ENCODE measurements at places on chromosomes 6 and 20.

DNA sequence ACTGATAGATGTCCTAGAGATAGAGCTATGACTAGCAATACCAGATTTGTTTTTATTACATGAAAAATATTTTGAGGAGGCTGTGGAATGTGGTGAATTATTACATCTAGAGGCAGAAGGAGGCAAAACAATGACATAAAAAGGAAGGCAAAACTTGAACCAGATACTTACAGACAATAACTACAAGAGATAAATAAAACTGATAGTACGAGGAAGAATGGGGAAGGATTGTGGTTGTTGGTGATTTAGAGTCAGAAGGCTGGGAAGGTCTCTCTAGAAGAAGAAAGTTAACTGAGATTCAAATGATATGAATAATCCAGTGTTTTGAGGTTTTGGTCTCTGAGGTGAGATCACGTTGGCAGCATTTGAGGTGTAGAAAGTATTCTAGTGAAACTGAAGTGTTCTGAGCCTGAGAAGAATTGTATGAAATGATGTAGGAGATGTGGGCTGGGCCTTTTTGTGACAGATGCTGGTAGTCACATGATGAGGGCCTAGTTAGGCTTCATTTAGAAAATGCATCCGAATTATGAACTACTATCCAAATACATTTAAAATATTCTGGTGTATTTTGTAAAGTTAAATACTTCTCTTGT lies 589.1 kb downstream of the EYS start:
- DNase-seq, result no peak

- no peak for DNase-seq
Measured at GRCh38 chr20:45810191-45810970, 2.1 kb upstream of the UBE2C start.

DNA sequence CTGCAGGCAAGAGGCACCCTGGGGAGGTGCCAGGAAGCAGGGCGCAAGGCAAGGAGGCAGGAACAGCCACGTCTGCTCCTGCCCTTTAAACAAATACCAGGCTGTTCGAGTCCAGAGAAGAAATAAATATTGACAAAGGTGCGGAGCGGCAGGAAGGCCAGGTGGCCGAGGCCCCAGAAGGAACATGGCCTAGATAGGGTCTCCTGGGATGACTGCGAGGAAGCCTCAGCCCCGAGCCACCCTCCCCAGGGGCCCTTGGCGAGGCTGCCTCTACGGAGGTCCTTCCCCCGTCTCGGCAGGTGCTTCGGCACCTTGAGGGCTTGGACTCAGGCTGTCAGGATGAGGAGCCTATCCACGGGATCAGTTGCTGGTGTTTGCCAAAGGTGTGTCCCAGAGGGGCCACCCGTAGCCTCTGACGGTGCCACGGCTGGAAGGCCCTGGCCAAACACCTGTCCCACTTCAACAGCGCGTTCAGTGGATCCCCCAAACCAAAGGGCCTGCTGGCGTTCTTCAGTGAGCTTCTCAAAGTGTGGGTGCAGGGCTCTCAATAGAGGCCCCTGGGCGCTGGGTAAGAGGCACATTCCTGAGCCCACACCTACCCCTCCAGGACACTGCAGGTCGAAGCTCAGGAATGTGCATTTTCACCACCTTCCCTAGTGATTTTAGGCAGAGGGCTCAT lies 39.8 kb downstream of the SNX5 start:
- DNase-seq, result peak; percentile 39

DNA sequence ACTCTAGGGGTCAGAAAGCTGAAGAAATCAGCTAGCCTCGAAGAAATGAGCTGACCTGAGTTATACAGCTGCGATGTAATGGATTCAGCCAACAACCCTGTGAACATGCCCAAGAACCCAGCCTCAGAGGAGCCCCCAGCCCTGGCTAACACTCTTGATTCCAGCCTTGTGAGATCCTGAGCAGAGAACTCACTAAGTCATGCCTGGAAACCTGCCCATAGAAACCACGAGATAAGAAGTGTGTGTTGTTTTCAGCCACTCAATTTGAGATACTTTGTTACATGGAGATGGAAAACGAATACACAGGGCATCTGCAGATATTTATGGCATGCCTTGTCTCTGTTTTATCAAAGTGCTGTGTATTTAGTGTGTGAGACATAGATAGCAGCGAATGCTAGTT lies 265.2 kb downstream of the QKI start:
- no peak for DNase-seq

GRCh38 chr6:146598772-146599405 lies at the start of gene ADGB:
ADGB (plus strand) TSS chr6:146598972; CDS start chr6:146599041, 69 bp downstream.
- DNase-seq, result peak; percentile 89

GRCh38 chr20:40631119-40631631 lies 57.9 kb downstream of the MAFB start:
- DNase-seq, result peak; percentile 37

DNA sequence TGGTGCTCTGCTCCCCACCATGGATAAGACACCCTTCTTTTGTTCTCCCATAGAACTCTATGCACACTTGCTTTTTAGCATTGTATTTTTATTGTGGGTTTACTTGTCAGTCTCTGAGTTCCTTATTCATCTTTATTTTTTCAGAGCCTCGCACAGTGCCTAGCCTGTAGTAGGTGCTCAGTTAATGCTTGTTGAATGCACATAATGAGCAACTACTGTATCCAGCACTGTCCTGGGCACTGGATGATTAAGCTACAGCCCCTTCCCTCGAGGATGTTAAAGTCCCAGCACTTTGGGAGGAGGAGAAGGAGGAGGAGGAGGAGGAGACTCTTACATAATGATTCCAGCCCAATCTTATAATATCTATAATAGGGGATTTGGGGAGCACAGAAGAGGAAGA lies 16.8 kb downstream of the MMP24 start:
- DNase-seq, result no peak

- no peak for DNase-seq
Measured at GRCh38 chr6:37821446-37821845, 1.9 kb downstream of the ZFAND3 start.

GRCh38 chr20:41524980-41525613 lies 93.1 kb downstream of the CHD6 start:
- no peak for DNase-seq

GRCh38 chr6:53504512-53504911 lies 40.4 kb downstream of the GCLC start:
- DNase-seq, result no peak

- peak; percentile 60 for DNase-seq
Measured at GRCh38 chr6:3518356-3519190, 61.7 kb upstream of the SLC22A23 start.

GRCh38 chr20:51800872-51801121 lies 1.5 kb downstream of the SALL4 start:
- DNase-seq, result no peak

GRCh38 chr6:125170376-125170775 lies 16.8 kb downstream of the TPD52L1 start:
- no peak for DNase-seq

DNA sequence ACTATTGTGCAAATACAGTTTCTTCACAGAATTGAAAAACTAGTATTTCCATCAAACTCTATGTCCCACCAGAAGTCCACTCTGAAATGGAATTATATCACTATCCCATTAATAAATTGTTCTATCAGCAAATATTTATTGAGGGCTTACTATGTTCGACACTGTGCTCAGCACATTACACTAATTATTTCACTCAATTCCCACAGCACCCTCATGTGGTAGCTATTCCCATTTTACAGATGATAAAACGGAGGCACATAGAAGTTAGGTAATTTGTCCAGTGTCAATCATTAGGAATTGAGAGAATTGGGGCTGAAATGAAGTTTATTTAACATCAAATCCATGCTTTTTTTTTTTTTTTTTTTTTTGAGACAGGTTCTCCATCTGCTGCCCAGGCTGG lies 52.5 kb downstream of the MKKS start:
- no peak for DNase-seq

- no peak for DNase-seq
Measured at GRCh38 chr6:170376386-170377043, 70.0 kb downstream of the FAM120B start.

DNA sequence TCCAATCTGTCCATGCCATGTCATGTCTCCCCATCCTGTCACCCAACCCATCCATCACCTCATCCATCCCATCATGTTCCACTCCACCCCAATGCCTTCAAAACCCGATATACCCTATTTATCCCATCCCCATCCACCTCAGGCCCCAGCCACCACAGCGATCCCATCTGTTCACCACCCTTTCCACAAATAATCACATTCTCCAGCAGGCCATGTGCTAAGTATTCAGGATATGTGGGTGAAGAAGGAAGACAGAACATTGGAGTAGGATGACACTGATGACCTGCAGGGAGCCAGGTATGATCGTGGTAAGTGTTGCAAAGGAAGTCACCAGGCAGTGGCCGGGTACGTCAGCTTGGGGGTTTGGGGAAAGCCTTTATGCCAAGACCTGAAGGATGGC lies 48.8 kb downstream of the NPEPL1 start:
- DNase-seq, result no peak

GRCh38 chr6:100803264-100804045 lies 77.7 kb downstream of the ASCC3 start:
- DNase-seq, result no peak

DNA sequence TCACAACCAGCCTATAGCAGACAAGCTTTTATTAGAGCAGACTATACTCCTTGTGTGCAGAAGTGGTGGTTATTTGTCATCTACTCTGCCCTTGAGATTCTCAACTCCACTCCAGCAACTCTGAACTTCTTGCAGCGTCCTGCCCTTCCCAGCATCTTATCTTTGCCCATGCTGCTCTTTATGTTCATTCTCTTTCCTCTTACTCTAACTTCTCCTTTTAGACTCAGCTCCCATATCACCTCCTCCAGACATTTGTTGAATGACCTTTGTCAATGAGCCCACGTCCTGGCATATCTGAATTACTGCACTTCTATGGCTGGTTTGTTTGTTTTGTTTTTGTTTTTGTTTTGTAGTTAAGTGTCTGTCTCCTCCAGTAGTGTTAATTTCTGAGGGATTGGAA lies 81.2 kb downstream of the KCNQ5 start:
- no peak for DNase-seq

- no peak for DNase-seq
Measured at GRCh38 chr6:9554806-9555205, 860.1 kb downstream of the TFAP2A start.

- no peak for DNase-seq
Measured at GRCh38 chr6:44009425-44010321, 117.6 kb downstream of the MRPL14 start.

DNA sequence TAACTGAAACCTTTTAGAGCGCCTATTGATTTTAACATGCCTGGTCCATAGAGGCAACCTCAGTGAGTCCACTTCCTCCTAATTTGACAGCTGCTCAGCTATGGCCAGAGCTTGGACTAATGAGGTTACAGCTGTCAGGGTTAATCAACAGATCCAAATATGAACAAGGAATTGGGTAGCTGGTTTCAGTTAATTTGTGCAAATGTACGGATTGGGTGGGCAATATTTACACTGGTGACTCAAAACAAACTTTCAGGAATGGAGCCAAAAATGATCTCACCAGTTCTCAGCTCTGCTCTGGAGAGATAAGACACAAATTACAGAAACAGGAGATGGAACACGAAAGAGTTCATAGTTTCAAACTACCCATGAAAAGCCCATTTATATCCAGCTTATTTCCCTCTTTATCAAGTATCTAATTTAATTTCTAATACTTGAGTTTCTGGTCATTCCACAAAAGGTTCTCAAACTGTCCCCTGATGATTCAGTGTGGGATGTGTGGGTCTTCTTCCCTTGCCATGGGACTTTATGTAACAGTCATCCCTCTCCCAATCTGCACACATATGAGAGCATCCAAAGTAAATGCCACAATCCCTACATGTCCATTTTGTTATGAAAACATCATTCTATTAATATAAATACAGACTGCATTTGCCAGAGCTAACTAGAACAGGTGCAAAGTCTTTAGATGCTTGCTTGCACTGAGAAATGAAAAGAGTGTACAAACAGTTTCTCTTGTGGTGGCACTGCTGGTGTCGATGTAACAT lies 149.9 kb downstream of the RPS12 start:
- no peak for DNase-seq

DNA sequence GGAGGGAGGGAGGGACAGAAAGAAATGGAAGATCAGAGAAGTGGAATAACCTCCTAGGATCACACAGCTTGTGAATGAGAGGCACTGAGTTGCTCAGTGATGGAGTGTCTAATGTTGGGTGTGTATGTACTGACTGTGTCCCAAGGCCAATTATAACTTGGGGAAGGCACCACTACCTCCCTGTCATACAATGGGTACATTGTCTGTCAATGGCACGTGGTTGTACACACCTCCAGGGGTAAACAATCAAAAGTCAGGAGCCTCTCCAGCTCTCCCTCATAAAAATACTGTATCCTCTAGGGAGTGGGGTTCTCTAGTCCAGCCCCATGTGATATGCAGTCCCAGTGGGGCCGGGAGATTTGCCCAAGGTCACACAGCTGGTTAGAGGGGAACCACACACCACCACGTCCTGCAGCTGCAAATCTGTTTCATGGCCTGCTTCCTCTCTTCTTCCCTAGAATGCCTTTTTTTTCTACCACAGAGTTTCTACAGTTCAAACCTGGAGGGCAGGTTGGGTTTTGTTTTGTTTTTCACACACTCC lies 112.5 kb downstream of the SNX5 start:
- DNase-seq, result no peak

DNA sequence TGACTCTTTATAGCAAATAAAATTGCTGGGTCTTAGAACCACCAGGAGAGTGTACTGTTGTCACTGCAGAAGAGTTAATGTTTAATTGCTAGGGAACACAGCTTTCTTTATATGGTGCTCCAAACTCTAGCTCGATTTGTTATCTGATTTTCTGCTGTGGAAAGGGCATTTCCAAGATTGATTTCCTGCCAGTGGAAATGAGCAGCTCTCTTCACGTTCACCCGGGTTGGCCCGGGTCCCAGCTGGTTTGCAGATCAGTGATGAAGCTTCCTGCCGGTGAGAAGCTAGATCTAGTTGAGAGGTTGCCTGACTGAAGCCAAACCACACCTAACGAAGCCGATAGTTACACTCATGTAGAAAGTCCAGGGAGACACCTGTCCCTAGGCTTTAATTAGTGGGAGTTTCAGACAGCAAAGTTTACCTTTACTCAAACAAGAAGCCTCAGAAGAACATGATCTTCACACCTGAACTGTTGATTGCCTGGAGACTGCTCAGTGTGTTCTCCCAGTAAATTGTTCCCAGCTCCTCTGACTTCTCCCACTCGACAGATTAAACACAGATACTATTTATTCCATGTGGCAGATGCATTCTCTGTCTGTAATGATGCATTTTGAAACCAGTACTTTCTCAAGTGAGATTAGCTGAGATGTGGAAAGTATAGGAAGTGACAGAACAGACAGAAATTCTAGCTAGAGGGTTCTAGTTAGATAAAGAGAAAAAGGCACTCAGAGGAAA lies 27.8 kb downstream of the PAQR8 start:
- DNase-seq, result no peak

DNA sequence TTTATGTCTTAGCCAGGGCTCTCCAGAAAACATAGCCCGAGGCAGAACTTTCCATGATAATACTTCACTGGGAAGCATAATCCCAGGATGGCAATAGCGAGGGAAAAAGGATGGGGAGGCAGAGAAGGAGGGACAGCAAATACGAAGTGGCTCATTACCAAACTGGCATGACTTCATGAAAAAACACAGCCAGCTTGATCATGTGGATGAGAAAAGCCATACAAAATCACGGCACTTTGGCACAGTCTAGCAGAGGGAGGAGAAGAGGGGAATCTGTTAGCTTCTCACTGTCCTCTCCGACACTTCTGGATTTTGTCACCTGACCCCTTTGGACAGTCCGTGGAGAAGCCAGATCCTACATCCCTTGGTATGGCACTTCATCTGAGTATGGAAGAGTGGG lies 212.5 kb upstream of the GRIK2 start:
- DNase-seq, result no peak

- DNase-seq, result no peak
Measured at GRCh38 chr6:4355241-4355640, 219.9 kb upstream of the ECI2 start.

Measured in ecto neural progenitor cell (in vitro differentiated cells).